ENCODE measurements at places on chromosomes 2 and 18.

GRCh38 chr2:241308267-241308666 lies 7.2 kb downstream of the HDLBP start:
- DNase-seq = no peak

DNA sequence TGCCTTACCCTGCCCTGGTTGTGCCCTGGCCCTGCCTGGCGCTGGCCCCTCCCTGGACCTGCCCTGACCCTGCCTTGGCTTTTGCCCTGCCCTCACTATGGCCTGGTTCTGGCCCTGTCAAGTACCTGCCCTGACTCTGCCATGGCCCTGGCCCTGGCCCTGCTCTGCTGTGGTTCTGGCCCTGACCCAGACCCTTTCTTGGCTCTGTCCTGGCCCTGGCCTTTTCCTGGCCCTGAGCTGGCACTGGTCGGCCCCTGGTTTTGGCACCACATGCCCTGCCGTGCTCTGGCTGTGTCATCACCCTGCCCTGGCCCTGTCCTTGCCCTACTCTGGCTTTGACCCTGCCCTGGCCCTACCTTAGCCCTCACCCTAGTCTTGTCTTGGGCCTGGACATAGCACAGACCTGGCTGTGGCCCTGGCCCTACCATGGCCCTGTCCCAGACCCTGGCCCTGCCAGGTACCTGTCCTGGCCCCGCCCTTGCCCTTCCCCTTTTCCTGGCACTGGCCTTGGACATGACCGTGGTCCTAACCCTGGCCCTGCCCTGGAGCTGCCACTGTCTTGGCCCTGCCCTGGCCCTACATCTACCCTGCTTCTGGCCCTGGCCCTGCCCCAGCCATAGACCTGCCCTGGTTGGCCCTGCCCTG lies 4.8 kb upstream of the ANKRD62 start:
- no peak for DNase-seq

GRCh38 chr2:2703762-2704427 lies 372.8 kb upstream of the MYT1L start:
- no peak for DNase-seq

GRCh38 chr18:55743736-55744135 lies 155.7 kb upstream of the TCF4 start:
- DNase-seq = no peak

- DNase-seq = no peak
These were observed 992.8 kb upstream of the FANCL start for GRCh38 chr2:59233920-59234319.

GRCh38 chr18:40652321-40652720 lies 1302.7 kb upstream of the PIK3C3 start:
- DNase-seq = no peak

DNA sequence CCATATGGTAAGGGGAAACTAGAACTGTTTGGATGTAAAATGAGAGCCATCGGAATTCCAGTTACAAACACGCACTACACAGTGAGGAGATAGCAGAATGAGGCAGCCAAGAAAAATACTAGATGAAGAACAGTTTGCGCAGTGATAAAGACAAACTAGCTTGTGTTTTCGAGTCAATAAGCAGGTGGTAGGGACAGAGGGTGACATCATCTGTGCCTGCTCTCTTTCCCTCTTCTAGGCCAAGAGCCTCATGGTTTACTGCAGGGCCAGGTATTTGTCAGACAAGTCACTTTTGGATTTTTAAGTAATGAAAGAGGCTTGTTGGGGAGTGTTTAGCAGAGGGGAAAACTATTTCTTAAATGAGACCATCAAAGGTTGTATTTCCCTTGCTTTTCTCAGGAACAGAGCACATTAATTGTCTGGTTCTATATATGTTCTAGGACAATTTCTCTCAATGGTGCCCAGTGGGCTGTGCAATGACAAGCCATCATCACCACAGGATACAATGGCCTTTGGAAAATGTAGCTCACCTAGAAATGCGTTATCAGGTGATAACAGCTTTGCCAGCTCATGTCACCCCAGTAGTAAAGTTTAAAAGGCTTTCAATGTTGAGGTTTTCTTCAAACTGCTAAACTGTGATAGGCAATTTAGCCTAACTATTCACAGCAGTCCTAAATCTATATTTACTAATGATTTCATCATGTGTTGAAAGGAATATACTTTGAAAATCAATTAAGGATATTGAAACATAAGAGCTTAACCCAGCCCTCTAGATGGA lies 1210.3 kb upstream of the ZEB2 start:
- DNase-seq = no peak
